ENCODE measurements at places on chromosomes 13 and 19.

DNA sequence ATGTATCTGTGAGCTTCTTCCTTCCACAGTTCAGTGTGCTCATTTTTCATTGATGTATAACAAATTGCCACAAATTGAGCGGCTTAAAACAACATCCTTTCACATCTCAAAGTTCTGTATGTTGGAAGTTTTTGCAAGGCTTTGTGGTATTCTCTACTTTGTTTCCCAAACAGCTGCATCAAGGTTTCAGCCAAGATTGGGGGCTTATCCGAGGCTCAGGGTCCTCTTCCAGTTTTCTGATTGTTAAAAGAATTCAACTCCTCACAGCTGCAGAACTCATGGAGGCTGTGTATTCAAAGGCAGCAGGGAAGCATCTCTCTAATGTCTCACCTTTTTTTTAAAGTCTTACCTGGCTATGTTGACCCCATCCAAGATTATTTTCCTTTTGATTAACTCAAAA lies 1369.8 kb downstream of the PCDH9 start:
- H3K4me1 ChIP-seq, result no peaks in the 10 kb centered on the region
- DNase-seq, result no peak
- no peak overlapping the region for H3K4me3 ChIP-seq
- H3K27ac ChIP-seq, result no peak overlapping the region
- H3K36me3 ChIP-seq, result no peaks in the 10 kb centered on the region

- H3K36me3 ChIP-seq, result no peaks in the 10 kb centered on the region
- DNase-seq, result peak; percentile 28
- no peaks in the 10 kb centered on the region for H3K27me3 ChIP-seq
- no peak overlapping the region for H3K4me3 ChIP-seq
- no peaks in the 10 kb centered on the region for H3K4me1 ChIP-seq
Measured at GRCh38 chr13:112450118-112450903, 74.2 kb downstream of the SPACA7 start.

- H3K36me3 ChIP-seq, result no peaks in the 10 kb centered on the region
- no peaks in the 10 kb centered on the region for H3K4me1 ChIP-seq
- H3K27ac ChIP-seq, result no peak overlapping the region
- no peak overlapping the region for H3K4me3 ChIP-seq
- no peak for DNase-seq
Measured at GRCh38 chr13:31184981-31185645, 14.7 kb upstream of the B3GLCT start.

GRCh38 chr19:30651691-30652090 lies 279.5 kb downstream of the ZNF536 start:
- peaks cover 19% of the 10 kb centered on the region for H3K27me3 ChIP-seq
- DNase-seq, result no peak
- H3K36me3 ChIP-seq, result no peaks in the 10 kb centered on the region

GRCh38 chr13:18628428-18628827 lies 553.2 kb downstream of the TUBA3C start:
- no peak overlapping the region for H3K27ac ChIP-seq
- H3K4me3 ChIP-seq, result no peak overlapping the region
- no peak for DNase-seq
- H3K4me1 ChIP-seq, result no peaks in the 10 kb centered on the region

DNA sequence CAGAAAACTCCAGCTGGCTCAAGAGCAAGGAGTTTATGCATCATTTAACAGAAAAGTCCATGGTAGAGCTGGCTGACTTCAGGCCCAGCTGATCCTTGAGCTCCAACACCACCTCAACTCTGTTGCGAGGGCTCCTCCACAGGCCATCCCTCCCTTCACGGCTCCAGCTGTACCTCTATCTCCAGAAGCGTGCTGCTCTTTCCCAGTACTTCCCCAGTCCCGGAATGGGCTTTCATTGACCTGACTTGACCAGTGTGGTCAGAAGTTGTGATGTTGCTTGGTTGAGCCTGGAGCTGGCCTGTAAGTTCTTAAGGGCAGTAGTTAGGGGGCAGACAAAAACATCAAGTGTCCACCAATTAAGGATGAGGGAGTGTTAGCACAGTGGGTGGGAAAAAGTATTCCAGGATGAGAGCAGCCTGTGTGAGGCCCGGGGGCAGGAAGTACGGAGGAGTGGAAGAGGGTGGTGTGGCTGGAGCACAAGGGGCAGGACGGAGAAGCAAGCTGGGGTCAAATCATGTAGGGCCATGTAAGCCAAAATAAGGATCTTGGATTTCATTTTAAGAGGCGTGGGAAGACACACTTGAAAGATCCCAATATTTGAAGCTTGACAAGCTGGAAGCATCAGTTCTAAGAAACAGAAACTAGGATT lies 24.0 kb downstream of the SKA3 start:
- H3K27me3 ChIP-seq, result no peaks in the 10 kb centered on the region
- no peak overlapping the region for H3K4me3 ChIP-seq
- DNase-seq, result no peak
- H3K4me1 ChIP-seq, result peaks cover 3% of the 10 kb centered on the region
- no peak overlapping the region for H3K27ac ChIP-seq
